ENCODE measurements at places on chromosomes 12 and 14.

DNA sequence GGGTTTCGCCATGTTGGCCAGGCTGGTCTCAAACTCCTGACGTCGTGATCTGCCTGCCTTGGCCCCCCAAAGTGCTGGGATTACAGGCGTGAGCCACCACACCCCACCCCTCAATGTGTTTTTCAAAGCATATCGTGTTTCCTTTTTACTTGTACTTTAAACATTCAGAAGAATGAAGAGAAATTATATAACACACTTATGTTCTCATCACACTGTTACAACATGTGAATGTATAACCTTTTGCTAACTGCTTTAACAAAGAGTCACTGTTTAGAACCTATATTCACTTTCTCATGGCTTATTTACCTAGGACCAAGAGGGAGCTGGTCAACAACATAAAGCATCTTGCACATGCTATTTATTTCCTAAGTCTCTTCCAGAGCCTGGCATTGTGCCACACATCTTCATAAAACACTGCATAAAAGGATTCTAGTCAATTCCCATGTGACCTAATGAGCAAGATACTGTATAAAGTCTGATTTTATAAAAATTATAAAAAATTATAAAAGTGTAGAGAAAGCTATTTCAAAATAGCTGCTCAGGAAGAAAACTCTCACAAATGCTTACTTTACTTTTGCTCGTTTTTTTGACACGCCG, 16.0 kb upstream of the ACTR6 start:
- no peak for DNase-seq

DNA sequence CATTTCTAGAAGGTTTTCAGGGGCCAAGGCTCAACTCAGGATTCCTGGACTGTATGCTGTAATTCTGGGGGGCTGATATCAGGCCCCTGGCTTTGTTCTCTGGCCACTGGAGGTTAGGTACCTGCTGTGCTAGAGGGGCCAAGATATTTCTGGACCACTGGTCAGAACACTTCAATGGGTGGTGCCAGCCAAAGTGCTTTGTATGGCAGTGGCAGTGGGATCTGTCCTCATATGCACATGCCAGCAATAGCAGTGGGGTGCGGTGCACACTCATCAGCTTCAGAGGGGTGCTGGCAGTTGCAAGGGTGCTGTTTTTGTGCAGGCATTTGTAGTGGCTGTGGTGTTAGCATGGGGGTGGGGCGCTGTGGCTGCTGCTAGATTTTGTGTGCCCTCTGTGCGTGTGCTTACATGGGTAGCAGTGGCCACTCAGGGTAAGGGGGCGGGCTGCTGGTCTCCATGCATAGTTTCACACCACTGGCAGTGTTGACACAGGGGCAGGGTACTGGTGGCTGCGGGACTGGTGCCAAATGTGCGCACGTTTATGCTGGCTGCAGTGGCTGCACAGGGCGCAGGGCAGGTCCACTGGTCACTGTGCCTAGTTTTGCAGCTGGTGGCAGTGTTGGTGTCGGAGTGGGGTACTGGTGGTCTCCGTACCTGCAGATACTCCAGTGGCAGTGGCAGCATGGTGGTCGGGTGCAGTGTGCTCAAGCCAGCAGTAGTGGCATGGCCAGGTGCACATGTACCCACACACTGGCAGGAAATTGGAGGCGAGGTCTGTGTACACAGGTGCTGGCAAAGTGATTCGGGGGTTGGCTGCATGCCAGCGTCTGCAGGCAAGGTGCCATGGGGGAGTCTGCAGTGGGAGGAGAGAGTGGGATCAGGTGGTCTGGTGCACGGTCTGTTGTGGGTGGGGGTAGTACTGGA, 12.6 kb downstream of the NOPCHAP1 start:
- DNase-seq, result no peak

GRCh38 chr12:56321027-56321426, 5.2 kb upstream of the CNPY2 start:
- no peak for DNase-seq

- DNase-seq, result no peak
These were observed 4.9 kb upstream of the CSAD start for GRCh38 chr12:53185582-53186153.

- DNase-seq, result no peak
These were observed 20.9 kb downstream of the HIP1R start for GRCh38 chr12:122855928-122856831.

DNA sequence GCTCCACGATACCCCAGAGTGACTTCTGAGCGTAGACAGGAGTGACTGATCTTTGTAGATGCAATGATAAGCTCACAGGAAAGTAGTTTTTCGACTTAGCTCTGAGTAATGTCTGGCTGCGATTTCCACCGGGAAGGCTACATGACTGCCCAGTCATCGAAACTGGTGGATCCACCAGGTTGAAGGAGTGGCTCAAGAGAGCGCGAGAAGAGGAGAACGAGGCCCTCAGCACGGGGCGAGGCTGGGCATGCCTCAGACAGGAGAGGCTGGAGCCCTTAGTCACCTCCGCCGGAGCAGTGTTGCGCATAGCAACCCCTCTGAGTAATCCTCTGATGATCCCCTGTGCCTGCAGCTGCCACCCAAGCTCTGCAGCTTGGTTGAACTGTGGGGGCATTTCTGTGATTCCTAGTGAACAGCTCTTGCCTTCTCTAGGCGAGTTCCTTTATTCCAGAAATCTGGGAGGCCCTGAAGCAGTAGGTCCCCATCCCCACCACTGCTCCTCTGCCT, 25.6 kb downstream of the ELK3 start:
- peak; percentile 73 for DNase-seq

DNA sequence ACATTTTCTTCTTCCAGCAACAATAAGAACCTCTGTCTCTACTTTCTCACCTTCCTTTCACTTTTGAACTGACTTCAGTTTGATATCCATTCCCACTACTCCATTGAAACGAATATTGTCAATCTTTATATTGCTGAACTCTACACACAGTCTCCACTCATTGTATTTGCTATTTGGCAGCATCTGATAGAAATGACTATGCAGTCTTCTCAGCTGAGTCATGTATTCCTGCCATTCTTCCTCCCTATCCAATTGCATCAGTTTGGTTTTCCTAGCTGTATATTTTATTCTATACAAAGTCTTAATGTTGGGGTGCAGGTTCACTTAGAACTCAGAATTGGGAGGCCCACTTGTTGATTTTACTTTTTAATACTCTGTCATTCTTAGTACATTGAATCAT, 107.5 kb upstream of the CPNE8 start:
- no peak for DNase-seq

DNA sequence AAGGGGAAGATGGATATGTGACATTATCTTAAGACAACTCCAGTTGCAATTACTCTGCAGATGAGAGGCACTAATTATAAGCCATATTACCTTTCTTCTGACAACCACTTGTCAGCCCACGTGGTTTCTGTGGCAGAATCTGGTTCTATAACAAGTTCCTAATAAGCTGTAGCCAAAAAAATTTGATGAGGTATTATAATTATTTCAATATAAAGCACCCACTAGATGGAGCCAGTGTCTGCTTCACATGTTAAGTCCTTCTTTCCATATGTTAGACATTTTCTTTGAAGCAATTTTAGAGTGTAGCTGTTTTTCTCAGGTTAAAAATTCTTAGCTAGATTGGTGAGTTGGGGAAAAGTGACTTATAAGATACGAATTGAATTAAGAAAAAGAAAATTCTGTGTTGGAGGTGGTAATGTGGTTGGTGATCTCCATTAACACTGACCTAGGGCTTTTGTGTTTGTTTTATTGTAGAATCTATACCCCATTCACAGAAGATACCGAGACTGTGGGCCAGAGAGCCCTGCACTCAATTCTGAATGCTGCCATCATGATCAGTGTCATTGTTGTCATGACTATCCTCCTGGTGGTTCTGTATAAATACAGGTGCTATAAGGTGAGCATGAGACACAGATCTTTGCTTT, 36.9 kb downstream of the PSEN1 start:
- no peak for DNase-seq

GRCh38 chr12:46168426-46168825, 100.4 kb downstream of the SLC38A1 start:
- no peak for DNase-seq

DNA sequence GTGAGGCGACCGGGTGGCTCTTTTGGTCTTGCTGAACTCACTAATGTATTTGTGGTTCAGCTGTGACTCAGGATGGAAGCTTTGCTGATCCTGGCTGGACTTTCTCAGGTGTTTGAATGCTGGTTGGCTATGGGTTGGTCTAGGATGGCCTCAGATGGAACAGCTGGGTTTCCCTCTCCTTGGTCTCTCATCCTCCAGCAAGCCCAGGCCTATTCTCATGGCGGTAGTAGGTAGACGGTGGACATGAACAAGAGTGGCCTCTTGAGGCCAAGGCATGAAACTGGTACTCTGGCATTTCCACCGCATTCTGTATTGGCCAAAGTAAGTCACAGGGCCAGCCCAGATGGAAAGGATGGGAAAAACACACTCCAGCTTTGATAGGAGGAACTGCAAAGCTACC, 11.8 kb upstream of the POLR3B start:
- peak; percentile 79 for DNase-seq

- no peak for DNase-seq
These were observed 139.5 kb upstream of the AEBP2 start for GRCh38 chr12:19299765-19300164.

- peak; percentile 64 for DNase-seq
These were observed 264.6 kb downstream of the ADGRD1 start for GRCh38 chr12:131218026-131218922.

GRCh38 chr12:114841557-114842251, 157.7 kb upstream of the TBX3 start:
- DNase-seq, result peak; percentile 58

- no peak for DNase-seq
These were observed 141.4 kb upstream of the TMPO start for GRCh38 chr12:98374007-98374406.

GRCh38 chr12:52942066-52942900, 6.6 kb upstream of the KRT18 start:
- DNase-seq, result no peak

- DNase-seq, result no peak
These were observed 218.3 kb upstream of the PDZRN4 start for GRCh38 chr12:40969796-40970195.

- no peak for DNase-seq
These were observed 11.4 kb downstream of the EIF2S1 start for GRCh38 chr14:67371247-67372148.

DNA sequence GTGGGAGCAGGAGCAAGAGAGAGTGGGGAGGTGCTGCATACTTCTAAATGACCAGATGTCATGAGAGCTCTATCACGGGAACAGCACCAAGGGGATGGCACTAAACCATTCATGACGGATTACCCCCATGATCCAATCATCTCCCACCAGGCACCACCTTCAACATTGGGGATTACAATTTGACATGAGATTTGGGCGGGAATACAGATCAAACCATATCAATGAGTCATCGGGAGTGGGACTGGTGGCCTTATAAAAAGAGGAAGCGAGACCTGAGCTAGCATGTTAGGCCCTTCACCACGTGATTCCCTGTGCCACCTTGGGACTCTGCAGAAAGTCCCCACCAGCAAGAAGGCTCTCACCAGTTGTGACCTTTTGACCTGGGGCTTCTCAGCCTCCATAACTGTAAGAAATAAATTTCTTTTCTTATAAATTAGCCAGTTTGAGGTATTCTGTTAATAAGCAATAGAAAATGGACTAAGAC, 28.7 kb downstream of the COX8C start:
- no peak for DNase-seq

DNA sequence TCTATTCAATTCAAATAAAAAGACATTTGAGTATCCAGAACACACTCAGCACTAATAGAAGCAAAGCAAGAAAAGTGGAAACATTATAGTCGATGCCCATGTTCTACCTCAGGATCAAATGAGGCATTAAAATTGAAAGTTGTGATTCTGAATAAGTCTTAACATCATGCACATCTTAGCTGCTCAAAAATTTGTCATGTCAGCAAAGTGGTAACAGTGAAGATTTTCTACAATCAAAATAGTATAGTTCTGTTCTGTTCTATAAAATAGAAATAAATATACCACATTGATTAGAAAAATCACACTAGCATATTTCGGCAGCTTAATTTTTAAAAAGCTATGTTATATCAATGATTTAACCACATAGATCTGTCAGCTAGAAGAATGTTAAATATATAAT, 74.7 kb downstream of the ERGIC2 start:
- no peak for DNase-seq

- DNase-seq, result no peak
These were observed 314.3 kb downstream of the TRHDE start for GRCh38 chr12:72586456-72586855.

DNA sequence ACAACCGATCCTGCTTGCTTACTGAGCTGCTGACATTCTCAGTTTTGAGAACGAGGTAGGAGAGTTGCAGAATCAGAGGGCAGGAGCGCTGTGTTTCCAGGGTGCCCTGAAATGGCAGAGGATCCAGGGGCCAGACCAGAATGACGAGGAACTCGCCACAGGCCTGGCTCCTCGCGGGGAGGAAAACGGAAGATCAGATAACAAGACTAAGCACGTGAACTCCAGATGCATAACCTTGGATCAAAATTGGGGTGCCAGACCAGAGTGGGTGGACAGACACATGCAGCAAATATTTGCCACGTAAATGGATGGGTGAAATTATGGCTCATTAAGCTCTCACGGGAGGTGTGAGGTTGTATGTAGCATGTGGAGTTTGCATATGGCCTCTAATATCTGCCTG, 46.5 kb downstream of the ELK3 start:
- DNase-seq, result no peak

DNA sequence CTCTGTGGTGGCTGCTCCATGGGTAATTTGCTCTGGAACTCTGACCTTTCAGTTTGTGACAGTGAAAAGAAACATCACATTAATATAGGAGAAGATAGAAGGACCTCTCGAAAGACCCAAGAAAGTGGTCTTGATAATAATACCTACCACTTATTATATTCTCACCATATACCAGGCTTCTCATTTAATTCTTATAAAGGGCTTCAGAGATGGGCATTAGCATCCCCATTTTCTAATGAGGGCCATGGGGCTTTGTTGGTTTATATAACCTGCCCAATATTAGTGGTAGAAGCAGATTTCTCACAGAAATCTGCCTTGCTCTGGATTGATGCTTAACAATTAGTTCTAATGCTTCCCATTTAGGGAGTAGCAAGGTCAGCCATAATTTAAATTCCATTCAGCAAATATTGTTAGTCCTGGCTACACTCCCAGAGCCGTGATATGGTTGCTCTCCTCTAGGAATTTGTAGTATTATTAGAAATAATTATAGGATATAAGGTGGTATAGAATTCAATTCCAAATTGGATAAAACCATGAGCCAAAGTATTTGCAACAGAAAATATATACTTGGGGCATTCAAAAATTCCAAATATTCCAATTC, 7.4 kb upstream of the AMIGO2 start:
- no peak for DNase-seq

- no peak for DNase-seq
These were observed 22.4 kb upstream of the ANKLE2 start for GRCh38 chr12:132783917-132784531.

GRCh38 chr12:65594409-65594808, 229.9 kb upstream of the HMGA2 start:
- DNase-seq, result peak; percentile 22
